Activated naive CD8-positive, alpha-beta T cell treated with anti-CD3 and anti-CD28 coated beads for 36 hours (primary cell): ENCODE measurements at places on chromosomes 2 and 18. TPM values are rescaled to one million over a fixed set of nuclear protein-coding genes. Genes with fewer than 3 reads are reported as not detected.

The EGR4 gene
- 0.41 TPM for total RNA-seq

The AQP12B gene
- total RNA-seq, result not detected

GRCh38 chr2:235897992-235898391 lies 270.2 kb downstream of the GBX2 start:
- DNase-seq, result no peak

DNA sequence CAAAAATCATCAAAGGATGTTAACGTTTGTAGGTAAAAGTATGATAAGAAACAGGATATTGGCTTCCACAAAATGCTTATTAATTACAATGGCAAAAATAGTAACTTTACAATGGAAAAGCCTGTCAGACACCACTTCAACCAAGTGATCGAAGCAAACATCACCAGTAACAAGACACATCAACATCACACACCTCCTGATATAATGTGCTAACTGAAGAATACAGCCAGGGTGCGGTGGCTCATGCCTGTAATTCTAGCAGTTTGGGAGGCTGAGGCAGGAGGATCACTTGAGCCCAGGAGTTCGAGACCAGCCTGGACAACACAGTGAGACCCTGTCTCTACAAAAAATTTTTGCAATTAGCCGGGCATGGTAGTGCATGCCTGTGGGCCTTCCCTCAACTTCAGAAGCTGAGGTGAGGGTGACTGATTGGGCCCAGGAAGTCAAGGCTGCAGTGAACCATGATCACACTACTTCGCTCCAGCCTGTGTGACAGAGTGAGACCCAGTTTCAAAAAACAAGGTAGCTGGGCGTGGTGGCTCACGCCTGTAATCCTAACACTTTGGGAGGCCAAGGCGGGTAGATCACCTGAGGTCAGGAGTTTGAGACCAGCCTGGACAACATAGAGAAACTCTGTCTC lies 15.0 kb downstream of the MGAT4A start:
- no peak for DNase-seq
